ENCODE measurements at places on chromosomes 6 and 20. TPM values are rescaled to one million over a fixed set of nuclear protein-coding genes. Genes with fewer than 3 reads are reported as not detected.

DNA sequence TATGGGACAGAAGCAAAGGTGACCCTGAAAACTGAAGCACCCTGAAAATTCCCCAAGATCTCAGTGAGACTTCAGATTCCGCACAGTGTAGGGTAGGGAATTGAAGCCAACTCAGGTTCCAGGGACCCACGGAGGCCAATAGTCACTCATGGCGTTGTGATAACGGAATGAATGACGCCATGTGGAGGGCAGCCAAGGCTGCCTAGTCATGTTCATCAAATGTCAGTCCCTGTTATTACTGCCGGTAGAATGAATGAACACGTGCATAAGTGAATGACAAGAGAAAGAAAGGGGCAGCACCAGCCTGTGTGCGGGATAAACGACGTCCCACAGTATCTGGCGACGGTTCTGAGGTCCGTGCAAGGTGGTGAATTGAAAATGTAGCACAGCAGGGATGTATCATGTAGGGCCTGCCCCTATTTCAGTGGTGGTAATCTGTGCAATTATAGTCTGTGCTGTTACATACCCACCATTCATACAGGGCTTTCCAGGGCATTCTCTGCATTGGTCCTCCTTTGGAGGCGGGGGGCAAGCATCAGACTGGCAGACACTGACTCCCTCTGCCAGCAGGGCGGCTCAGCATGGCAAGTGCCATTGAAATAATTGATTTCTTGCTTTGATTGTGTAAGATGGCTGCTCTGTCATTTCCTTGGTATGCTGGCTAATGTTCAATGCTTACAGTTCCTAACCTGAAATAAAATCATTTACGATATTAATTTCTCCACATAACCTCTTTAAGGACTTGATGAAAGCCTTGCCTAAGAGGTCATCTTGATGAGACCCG, 386.9 kb downstream of the CDH4 start:
- no peak for DNase-seq

- no peak for DNase-seq
Measured at GRCh38 chr6:140438346-140438735, 1063.9 kb upstream of the CITED2 start.

- peak; percentile 30 for DNase-seq
Measured at GRCh38 chr6:161272635-161273273, 1.1 kb downstream of the AGPAT4 start.

GRCh38 chr6:87487555-87487954, 14.8 kb downstream of the SLC35A1 start:
- no peak for DNase-seq

DNA sequence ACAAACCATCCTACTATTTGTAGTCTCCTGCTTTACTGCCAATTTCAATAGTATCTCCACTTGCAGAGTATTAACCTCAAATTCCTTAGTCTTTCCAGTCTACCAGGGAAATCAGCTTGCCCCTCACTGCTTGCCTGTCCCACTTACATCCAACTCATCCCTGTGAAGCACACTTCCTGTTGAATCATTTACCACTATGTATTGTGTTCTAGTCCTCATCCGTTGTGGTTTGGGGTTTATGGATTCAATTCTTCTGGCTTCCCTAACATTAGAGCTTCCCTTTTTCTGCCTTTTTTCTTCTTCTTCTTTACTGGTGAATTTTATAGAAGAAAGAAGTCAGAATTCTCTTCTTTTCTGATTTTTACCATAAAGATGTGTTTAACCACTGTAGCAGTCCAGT, 5.1 kb upstream of the TXLNB start:
- DNase-seq = no peak

GRCh38 chr20:62587757-62588402, 54.4 kb upstream of the SLCO4A1 start:
- peak; percentile 60 for DNase-seq

GRCh38 chr6:100751590-100751989, 129.5 kb downstream of the ASCC3 start:
- no peak for DNase-seq

- no peak for DNase-seq
Measured at GRCh38 chr20:7010527-7010926, 243.0 kb downstream of the BMP2 start.

- DNase-seq = no peak
Measured at GRCh38 chr20:23624324-23624691, 13.4 kb downstream of the CST3 start.

GRCh38 chr6:133631421-133631820, 257.5 kb upstream of the TCF21 start:
- DNase-seq = no peak

DNA sequence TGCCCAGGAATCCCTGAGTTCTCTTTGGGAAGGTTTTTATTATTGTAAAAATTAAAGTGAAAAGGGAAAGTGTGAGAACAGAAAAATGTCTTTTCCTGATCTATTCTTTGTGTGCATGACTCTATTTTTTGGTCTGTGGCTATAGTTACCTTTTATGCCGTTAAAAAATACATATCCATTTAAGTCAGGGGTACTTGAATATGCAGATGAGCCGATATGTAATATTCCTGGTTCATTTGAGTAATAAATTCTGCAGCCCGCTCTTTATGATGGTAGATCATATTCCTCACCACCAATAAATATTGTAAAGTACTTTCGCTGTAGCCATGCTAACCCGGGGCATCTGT, 503 bp upstream of the MYT1 start:
- DNase-seq = no peak

- DNase-seq = peak; percentile 46
Measured at GRCh38 chr6:138571181-138571580, 71.9 kb upstream of the NHSL1 start.

DNA sequence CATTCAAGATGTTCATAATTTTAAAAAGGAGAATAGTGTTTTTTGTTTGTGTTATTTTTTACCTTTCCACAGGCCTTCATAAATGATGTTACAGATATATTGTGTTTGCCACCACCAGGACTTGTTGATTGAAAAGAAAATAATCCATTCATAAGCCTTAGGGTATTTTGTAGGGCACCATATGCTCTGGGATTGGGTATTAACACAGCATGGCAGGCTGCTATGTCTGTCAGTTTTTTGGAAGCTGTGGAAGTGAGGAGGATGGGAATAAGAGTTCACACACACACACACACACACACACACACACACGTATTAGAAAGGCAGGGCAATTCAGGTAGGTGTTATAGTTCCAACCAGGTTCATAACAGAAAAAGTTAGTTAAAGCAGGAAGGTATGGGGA, 237.9 kb downstream of the HDGFL1 start:
- no peak for DNase-seq

DNA sequence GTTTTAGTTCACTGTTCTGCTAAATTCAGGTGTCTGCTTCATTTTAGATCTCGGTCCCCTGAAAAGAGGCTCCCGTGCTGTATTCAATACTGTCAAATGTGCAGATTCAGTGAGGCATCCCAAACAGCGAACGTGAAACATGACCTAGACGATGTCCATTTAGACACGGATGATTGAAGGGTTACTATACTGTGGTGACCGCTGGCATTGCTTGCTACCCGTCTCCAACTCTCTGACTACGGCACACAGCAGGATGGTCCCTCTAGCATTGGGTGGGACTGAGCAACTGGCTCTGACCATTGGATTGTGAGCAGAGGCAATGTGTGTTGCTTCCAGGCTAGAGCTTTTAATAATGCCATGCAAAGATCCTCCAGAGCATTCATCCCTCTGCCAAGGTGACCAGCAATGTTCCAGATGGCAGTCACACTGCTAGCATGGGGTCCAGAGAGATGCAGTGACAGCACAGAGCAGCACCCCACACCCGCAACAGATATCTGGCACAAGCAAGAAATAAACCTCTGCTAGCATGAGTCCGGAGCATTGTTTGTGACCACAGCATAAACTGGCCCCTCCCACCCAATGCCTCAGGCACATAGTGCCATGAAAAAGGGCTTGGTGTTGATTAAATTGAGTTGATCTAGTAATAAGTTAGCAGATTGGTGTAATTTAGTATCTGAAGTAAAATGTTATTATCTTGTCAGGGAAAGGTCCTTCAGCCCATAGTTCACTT, 9.0 kb downstream of the METTL24 start:
- DNase-seq = no peak

DNA sequence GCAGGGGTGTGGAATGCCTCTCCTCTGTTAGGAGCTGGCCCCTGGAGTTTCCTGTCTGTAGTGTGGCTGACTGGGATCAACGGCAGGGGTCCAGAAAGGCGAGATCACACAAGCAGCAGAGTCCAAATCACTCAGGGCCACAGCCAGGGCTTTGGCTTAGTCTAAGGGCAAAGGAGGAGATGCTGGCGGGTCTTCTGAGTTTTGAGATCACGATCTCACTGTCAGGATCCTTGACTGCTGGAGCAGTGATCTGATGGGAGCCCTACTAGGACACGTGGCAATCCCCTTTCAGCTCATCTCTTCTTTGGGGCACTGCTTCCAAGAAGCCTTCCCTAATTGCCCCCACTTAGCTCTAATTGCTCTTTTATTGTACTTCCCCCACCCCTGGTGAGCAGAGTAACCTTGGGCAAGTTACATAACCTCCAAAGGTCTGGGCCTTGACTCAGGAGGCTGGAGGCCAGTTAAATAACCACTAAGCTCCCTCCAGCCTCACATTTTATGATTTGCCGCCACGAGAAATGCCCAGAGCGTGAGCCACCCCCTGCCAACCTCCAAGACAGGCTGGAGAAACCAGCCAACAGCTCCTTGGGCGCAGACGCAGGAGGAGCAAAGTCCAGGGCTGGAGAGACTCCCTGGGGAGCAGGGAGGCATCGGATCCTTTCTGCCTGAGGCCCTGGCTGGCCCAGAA, 12.0 kb downstream of the KCNK5 start:
- DNase-seq = peak; percentile 49

DNA sequence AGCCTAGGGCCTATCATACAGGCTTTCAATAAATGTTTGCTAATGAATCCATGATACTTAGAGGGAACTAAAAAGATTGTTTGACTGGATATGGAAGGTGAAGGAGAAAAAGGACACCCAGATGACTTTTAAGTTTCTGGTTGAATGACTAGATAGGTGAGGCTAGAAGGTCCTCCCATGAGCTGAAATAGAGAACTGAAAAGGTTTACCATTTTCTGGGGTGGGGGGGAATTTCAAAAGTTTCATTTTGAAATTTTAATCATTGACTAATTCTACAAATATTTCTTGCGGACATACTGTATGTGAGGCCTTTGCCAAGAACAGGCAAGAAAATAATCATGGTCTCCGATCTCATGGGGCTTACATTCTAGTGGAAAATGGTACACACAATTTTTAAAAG, 17.9 kb upstream of the ZBTB2 start:
- DNase-seq = no peak

DNA sequence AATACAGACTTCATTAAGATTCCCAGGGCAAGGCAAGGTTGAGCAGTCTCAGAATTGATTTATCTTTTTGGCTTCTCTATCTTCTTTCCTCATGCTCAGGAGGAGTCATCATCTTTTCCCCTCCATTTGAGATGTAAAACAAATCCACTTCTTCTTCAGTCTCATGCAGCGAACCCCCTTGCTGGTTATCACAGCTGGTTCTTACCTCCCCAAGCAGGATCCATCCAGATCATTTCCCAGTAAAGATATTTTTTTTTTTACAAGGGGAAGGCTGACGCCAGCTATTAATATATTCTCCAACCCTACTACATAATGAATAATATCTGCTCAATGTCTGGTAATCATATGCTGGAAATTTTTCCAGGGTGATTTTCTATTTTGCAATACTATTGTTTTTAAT, 508.9 kb upstream of the NOX3 start:
- DNase-seq = no peak

DNA sequence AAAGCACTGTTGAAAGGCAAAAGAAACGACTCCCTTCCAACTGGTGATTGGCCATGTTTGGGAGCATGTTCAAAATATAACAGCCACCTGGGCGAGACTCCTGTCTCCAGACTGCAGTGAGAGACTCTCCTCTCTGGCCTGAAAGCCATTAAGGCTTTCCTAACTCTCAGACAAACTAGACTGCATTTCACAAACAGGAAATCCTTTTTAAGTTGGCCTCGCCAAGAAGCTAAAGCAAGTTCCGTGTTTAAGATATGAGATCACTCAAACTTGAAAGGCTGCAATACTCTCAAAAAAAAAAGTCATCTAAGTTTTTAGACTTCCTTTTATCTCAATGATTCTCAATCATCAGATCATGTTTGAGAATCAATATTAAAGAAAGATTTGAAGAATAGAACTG, 117.0 kb downstream of the TFAP2A start:
- DNase-seq = no peak

GRCh38 chr20:18754030-18754652, 59.4 kb upstream of the SCP2D1 start:
- DNase-seq = no peak

- peak; percentile 95 for DNase-seq
Measured at GRCh38 chr6:149863698-149864577, at the start of gene LRP11. LRP11 (minus strand) TSS chr6:149864359; CDS start chr6:149864020, 339 bp downstream.

DNA sequence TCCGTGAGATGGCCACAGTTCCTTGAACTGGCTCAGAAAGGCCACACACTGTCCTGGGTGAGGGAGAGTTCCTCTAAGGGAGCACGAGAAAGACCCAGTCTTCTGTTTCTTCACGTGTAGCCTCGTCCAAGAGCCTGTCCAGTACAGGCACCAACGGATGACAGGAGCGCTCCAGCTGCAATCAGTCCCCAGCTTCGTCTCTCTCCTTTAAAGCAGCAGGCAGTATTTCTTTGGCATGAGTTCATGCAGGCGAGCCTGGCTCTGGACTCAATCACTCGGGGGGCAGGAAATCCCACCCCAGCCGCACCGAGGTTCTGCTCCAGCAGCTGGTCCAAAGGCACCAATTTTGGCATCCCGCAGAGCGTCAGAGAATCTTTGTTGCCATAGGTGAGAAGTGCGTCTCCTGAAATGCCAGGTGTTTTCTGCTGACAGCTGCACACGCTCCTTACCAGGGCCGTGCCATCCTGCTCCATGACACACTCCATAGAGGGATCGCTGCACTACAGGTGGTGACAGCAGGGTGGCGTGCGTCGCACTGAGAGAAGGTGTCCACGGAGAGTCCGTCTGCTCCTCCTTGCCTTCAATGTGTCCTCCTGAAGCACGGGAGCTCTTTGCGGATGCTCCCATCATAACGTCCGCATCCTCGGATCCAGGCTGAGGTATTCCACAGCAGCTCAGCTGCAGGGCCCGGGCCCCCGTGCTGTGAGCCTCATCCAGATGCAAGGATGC, 59.6 kb upstream of the AFDN start:
- DNase-seq = no peak

- DNase-seq = no peak
Measured at GRCh38 chr6:134706806-134707205, 243.1 kb downstream of the ALDH8A1 start.

FAM209B gene
- total RNA-seq = not detected

ARMC12 gene
- not detected for total RNA-seq

MAD2L1BP gene
- 20.3 TPM for total RNA-seq

RIMS4 gene
- not detected for total RNA-seq

FNDC1 gene
- 11.0 TPM for total RNA-seq

PTCHD4 gene
- 0.18 TPM for total RNA-seq

TRIM31 gene
- not detected for total RNA-seq

HRH3 gene
- not detected for total RNA-seq

MUC22 gene
- total RNA-seq = not detected

ADTRP gene
- total RNA-seq = 63.6 TPM

TMEM170B gene
- total RNA-seq = 8.0 TPM

PTK6 gene
- 98.5 TPM for total RNA-seq

DYNLRB1 gene
- 98.0 TPM for total RNA-seq

TEAD3 gene
- total RNA-seq = 15.8 TPM

All from stomach (tissue), 19 donors.